NCI-H2171 (cell line): ENCODE measurements at places on chromosomes 13 and 19.

GRCh38 chr19:6233827-6234511 is 45.8 kb downstream of the MLLT1 start:
- DNase-seq = no peak

DNA sequence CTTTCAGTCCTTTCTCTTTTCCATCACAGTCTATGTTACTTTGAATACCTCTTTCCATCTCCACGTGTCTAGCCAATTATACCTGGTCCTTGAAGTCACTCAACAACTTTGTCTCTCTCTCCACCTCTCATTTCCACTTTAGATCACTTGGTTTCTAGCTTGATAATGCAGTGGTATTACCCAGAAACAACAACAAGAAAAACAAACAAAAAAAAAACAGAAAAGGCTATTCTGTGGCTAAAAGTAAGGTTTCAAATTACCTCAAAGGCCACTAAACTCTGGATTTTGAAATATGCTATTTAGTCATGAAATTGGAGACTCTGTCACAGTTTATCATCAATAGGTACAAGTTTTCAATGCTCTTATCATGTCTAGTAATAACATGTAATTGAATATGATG is 184.8 kb downstream of the PCDH9 start:
- DNase-seq = no peak

- no peak for DNase-seq
Observed at GRCh38 chr13:73954808-73955207, 179.4 kb downstream of the KLF12 start.

GRCh38 chr19:51796195-51796679 is 1.3 kb downstream of the FPR3 start:
- no peak for DNase-seq

- DNase-seq = no peak
Observed at GRCh38 chr13:85995788-85996418, 196.7 kb upstream of the SLITRK6 start.

DNA sequence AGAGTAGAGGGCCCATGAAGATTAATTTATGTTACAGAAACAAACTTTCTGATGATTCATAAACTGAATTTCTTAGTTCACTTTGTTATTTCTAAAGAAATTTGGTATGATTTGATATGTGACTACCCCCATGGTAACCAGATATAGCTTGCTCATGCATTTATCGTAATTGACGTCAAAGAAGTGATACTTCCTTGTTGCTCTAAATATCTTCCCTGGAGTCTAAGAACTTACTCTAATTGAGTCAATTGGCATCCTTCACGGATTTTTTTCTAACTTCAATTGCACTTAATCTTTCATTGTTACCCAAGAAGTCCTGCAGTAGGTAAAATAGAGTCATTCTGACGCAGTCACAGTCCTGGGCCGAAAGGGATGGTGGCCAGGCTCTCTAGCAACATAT is 240.9 kb downstream of the GPC5 start:
- no peak for DNase-seq

GRCh38 chr13:29465741-29466293 is 129.7 kb downstream of the SLC7A1 start:
- no peak for DNase-seq

- no peak for DNase-seq
Observed at GRCh38 chr13:19960653-19960976, 2.1 kb downstream of the ZMYM2 start.

DNA sequence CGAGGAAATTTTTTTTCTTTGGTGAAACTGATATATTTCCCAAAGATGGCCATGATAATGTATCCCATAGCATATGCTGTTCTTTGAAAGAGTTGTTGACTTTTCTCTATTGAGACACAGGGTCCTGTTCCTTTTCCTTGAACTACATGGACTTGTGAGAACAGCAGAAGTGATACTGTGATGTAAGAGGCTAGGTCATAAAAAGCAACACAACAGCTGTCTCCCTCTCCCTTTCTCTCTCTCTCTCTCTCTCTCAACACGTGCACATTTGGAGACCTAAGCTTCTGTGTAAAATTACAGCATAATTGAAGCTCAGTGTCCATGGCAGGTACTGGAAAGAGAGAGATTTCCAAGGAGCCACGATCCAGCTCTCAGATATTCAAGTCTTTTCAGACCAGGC is 1712.4 kb downstream of the EFNB2 start:
- no peak for DNase-seq

- DNase-seq = no peak
Observed at GRCh38 chr19:17557466-17557865, 2.0 kb downstream of the COLGALT1 start.

- DNase-seq = no peak
Observed at GRCh38 chr19:28400953-28401671, 811.8 kb downstream of the UQCRFS1 start.

DNA sequence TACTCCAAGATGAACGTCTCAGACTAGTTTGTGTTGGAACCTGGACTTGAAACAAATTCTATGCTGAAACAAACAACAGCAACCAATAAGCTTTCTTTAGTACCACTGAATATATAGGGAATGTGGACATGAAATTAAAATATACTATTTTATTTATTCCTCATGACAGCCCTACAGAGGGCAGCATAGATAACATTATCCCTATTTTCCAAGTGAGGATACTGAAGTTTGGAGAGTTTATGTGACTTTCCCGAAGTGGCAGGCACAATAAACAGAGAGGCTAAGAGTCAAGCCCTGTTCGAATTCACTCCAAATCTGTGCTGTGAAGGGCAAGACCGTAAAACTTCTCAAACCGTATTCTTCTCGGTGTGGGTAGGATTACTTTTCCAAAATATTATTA is 509.9 kb upstream of the GPC6 start:
- no peak for DNase-seq

DNA sequence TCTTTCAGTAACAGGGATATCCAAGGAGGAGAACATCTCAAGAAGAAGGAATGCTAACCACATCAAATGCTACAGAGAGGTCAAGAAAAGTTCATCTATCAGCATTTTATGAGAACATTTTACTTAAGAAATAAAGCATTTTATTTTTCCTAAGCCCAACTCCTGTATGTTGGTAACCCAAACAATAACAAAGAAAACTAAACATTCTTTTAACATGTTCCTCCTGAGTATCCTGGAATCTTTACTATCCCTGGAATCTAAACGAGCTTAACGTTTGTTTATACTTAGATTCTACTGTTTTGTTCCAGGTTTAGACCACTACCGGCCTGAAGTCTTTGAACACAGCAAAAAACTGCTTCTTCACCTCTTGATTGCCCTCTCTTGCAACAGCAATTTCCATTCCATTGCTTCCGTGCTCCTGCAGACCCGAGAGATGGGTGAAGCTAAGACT is 89.7 kb downstream of the ZAR1L start:
- DNase-seq = no peak

DNA sequence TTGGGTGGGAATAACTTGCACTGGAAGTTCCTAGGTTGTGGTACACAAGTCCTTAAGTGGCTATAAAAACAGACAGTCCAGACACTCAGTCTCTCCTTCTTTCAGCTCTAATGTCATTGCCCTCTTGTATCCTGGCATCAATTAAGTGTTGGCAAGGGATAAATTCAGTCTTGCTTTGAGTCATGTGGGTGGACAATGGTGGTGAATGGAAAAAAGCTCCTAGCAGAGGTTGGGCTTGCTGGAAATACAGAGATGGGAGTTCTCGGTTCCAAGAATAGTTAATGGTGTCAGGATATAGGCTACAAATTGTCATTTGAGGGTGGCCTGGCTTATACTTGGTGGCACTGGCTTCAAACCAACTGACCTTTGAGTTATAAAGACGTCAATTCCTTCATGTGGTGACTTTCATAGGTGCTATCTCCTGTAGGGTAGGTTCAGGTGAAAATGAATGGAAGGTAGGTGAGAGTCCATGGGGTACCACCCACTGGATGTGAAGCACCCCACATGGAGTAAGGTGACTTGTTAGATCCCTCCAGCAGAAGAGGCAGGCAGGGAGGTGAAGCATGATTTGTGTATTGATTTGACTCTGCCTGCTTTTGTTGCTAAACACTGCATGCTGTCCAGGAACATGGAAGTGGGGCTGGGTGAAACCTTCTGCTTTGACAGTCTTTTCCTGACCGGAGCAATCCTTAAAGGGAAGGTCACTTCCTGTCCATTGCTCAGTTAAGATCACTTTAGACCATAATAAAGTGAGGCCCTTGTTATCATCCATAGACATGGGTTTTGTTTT is 102.0 kb downstream of the LACC1 start:
- DNase-seq = no peak

GRCh38 chr19:11093689-11094238 is 4.5 kb downstream of the LDLR start:
- DNase-seq = no peak

- DNase-seq = no peak
Observed at GRCh38 chr13:70023516-70023915, 84.1 kb upstream of the ATXN8OS start.

GRCh38 chr13:28707629-28708427 is 10.9 kb downstream of the SLC46A3 start:
- no peak for DNase-seq

DNA sequence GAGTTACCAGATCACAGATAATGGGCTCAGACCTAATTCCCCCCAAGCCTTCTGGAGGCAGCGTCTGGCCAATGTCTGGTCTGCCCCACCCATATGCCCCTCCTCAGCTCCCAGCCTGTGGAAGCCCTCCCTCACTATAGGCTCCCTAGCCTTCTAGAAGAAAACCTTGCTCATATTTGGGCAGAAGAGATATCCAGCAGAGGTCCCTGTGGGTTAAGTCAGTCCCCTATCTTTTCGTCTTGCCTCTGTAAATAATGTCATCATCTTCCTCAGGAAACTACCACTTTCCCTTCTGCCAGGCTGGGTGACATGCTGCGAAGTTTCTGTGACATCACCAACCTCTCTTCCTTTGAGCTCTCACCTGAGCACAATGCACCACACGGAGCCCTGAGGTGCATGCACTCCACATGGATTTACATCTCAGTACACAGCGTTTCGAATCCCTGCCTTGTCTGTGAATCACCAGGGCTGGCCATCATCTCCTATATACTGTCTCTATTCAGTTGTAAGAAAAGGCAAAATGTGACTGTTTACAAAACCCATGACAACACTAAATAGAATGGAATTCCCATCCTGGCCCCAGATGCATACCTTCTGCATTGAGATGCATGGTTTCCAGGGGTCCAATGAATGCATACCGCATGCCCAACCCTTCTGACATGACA is 112.8 kb downstream of the CRYL1 start:
- no peak for DNase-seq

DNA sequence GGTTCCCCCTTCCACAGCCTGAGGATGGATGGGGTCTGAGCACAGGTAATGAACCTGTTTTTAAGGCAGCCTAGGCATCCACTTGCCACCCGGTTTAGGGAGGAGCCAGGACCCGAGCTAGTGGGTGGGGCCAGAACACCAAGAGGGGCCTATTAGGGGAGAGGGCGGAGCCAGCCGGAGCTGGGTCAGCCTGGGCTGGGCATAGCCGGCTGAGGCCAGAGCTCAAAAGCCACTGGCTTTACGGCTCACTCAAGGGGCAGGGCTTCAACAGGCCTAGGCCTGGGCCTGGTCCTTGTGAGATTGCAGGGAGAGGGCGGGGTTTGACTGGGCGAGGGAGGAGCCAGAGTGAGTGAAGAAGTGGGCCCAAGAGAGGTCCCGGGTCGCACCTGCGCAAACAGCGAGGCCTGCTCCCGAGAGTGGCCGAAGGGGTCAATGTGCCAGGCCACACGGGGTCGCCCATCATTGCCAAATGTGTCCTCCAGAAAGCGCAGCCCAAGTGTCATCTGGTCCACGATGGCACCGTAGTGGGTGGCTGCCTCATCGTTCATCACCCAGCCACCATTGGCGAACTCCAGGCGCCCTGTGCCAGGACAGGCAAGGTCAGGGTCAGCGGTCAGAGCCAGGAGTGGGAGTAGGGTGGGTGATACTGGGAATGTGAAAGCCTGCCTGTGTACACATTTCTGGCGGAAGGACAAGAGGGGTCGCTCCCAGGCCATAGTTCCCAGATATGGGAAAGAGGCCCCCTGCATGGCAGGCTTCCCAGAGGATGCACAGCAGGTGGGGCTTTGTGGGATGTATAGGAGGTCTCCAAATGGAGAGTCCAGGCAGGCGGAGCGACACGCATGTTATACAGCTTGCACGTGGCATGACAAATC is 1.9 kb downstream of the MAN2B1 start:
- DNase-seq = no peak

GRCh38 chr19:18223860-18224524 is 2.2 kb downstream of the PDE4C start:
- DNase-seq = no peak

- no peak for DNase-seq
Observed at GRCh38 chr19:18710996-18711751, 27.7 kb downstream of the CRTC1 start.

DNA sequence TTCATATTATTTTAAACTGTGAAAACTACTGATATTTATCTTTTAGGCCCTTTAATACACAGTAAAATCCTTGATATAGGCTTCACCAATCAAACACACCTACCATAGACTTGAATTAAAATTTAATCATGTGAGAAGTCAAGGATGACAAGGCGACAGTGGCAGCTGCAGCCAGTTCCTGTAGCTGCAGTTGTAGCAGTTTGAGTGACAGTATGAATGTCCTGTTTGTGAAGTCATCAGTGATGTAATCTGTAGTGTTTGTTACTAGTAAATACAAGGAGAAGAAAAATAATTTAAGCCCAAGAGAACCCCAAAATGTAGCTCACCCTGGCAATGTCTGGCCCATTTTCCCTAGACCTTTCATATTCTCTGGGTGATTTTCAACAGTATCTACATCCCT is 897.0 kb downstream of the SLITRK6 start:
- no peak for DNase-seq
